Naive thymus-derived CD4-positive, alpha-beta T cell (primary cell): ENCODE measurements at places on chromosomes 3 and 15. TPM values are rescaled to one million over a fixed set of nuclear protein-coding genes. Genes with fewer than 3 reads are reported as not detected.

GRCh38 chr15:52179278-52180195 lies 11.7 kb downstream of the GNB5 start:
- peak; percentile 91 for DNase-seq

The GAP43 gene
- not detected for polyA plus RNA-seq

DNA sequence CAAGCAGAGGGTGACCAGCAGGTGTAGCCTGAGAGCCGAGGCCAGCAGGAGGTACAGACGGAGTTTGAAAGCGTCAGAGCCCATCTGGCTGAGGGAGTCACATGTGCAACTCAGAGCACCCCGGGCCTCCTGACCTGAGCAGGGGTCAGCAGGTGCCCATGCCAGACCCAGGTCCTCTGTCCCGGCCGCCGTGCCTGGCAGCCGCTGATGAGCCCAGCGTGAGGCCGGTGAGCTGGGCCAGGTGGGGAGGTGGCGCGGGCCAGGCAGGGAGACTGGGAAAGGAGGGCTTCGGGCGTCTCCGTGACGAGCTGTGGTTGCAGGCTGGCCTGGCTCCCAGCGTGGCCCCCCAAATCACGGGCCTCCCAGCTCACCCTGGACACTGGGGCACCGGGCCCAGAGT lies 130.9 kb downstream of the CHSY1 start:
- DNase-seq = no peak

The P2RY14 gene
- not detected for polyA plus RNA-seq

The PDIA3 gene
- polyA plus RNA-seq = 256 TPM

The CPLX3 gene
- polyA plus RNA-seq = not detected

DNA sequence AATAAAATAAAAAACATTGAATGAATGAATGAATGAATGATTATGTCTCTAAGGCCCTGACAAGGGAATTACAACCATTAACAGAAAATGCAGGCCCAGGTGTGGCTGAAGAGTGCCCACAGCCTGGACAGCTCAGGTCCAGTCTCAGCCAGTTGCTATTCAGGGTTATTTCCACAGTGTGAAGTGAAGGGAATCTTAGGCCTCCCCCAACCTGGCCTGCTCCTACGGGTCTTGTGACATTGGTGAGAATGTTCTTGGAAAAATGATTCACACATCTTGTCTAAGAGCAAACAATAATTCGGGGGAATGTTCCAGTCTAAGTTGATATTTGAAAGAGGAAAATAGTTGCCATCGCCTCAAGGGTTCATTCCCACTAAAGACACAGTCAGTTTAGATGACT lies 37.0 kb downstream of the MINDY4B start:
- DNase-seq = no peak

GRCh38 chr15:96209285-96209735 lies 121.2 kb upstream of the NR2F2 start:
- DNase-seq = no peak

The CFAP100 gene
- not detected for polyA plus RNA-seq

The PRSS50 gene
- not detected for polyA plus RNA-seq

GRCh38 chr15:31268108-31268501 lies 58.5 kb upstream of the KLF13 start:
- DNase-seq = no peak

- no peak for DNase-seq
Observed at GRCh38 chr3:60651799-60652198, 599.5 kb downstream of the FHIT start.

GRCh38 chr3:8851703-8852102 lies 82.3 kb upstream of the OXTR start:
- no peak for DNase-seq

The ZDHHC19 gene
- not detected for polyA plus RNA-seq

DNA sequence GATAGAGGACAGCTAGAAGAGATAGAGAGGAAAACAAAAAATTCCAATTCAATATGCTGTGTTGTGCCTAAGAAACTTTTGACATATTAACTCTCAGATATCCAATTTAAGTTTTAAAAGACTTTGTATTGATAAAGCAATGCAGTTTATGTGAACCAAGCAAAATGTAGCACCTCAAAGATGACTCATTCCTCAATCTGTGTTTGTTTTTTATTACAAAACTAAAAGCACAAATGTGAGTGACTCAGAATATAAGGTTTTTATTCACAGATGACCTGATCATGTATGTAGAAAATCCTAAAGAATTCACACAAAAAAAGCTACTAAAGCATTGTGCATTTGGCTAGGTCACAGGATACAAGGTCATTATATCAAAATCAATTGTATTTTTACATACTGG lies 11.1 kb downstream of the HCLS1 start:
- no peak for DNase-seq

DNA sequence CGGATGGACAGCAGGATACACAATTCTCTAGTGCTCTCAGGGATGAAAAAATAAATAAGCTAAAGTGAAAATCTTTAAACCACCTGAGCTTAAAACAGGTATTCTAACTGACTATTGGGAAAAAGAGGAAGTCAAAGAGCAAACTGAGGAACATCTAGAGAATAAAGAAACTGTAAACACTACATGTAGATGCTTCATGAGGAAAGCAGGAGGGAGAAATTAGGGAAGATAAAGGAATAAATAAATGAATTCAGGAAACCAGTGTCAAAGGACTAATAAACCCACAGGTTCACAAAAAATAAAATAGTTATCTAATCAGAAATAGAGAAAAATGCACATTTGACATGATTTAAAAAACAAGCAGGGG lies 525 bp upstream of the MCCC1 start:
- no peak for DNase-seq

- no peak for DNase-seq
Observed at GRCh38 chr15:92921215-92922131, 21.3 kb downstream of the CHD2 start.

- peak; percentile 51 for DNase-seq
Observed at GRCh38 chr3:193605876-193606275, 12.9 kb downstream of the OPA1 start.

DNA sequence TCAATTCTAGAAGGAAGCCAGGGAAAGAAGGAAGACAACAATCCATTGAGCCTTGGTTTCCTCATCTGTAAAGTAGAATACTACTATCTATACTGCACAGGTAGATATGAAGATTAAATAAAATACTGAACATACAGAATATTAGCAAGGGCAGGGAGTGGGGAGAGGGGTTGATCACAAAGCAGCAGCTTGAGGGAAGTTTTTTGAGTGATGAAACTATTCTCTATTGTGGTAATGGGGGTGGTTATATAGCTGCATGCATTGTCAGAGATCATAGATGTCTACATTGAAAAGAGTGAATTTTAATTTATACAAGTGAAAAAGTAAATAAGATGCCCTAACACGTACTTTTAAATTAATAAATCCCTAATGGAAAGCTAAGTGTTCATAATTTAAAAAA lies 242.6 kb upstream of the LRTM1 start:
- DNase-seq = no peak
